Stimulated activated CD8-positive, alpha-beta memory T cell treated with anti-CD3 and anti-CD28 coated beads, Interleukin-4, amount 100 ng/mL, for 1 hour (primary cell): ENCODE measurements at places on chromosomes 7 and 10.

- no peak for DNase-seq
Measured at GRCh38 chr10:46556515-46557318, at the start of gene GPRIN2. Gene GPRIN2, minus strand, starts transcription at chr10:46556658. Its CDS starts 5,922 bp downstream, at chr10:46550736.

DNA sequence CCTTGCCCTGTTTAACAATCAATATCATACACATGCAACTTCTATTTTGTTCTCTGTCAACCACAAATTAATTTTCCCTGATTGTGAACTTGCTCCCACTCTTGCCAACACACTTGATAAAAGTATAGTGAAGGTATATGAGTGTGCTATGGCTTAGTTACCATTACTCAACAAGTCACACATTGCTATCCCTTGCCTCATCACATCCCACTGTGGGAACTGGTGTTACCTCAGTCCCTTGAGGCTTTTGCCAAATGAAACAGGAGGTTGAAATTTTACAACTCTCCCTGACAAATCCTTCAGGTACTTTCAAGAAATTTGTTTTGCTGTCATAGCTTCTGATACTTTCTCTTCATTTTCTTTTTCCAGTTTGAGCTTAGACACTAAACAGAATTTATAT, 472.5 kb upstream of the SEMA3D start:
- DNase-seq = no peak

GRCh38 chr7:27647046-27647445, 15.6 kb downstream of the HIBADH start:
- no peak for DNase-seq

GRCh38 chr10:98638920-98639319, 192.2 kb upstream of the HPS1 start:
- no peak for DNase-seq

GRCh38 chr7:2128601-2129322, 104.0 kb downstream of the MAD1L1 start:
- no peak for DNase-seq
